Right cardiac atrium (tissue), 5 donors: ENCODE measurements at places on chromosomes 13 and 19. TPM values are rescaled to one million over a fixed set of nuclear protein-coding genes. Genes with fewer than 3 reads are reported as not detected.
A peak's percentile ranks its signal among the peaks of the same experiment; 100 is the strongest.

The CGB8 gene
- not detected for polyA plus RNA-seq

DNA sequence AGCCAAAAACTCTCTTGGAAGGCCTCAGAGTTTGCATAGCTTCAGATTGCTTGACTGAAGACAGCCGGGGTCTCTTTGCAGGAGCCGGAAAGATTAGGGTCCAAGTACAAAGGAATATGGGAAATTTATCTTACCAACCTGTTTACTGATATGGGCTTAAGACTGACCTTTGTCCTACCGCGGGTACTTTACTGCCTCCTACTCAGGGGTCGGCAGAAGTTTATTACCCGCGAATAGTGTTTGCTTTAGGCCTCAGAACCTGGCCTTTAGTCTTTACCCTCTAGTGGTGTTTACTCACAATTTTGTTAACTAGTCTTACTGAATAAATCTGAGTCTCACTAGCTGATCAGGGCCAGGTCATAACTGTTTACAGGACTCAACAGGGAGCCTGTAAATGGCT, 765.4 kb upstream of the SPRY2 start:
- DNase-seq, result no peak

GRCh38 chr13:77042566-77043177, 15.7 kb upstream of the FBXL3 start:
- DNase-seq, result no peak

The CTXN1 gene
- polyA plus RNA-seq, result 0.16 TPM

DNA sequence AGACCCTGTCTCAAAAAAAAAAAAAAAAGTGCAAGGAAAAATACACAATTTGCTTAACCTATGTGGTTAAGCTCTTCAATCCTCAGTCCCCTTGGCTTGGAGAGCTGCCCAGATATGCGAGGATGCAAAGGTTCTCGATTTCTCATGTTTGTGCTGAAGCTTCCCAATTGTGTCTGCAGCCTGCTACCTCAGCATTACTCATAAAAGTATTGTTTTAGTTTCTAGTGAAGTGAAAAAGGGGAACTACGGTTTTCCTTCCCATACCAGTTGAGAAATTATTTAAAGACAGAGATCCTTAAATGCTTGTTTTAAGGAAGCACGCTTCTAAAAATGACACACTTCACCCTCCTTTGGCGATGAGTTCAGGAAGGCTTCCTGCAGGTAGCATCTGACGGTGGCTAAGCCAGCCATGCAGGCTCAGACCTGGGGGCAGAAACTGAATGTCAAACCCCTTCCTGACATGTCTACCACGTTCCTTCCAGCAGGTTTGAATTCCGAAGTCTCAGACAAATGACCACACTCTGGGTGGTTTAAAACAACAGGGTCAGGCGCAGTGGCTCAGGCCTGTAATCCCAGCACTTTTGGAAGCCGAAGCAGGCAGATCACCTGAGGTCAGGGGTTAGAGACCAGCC, 47.9 kb downstream of the RUBCNL start:
- DNase-seq, result peak; percentile 65

DNA sequence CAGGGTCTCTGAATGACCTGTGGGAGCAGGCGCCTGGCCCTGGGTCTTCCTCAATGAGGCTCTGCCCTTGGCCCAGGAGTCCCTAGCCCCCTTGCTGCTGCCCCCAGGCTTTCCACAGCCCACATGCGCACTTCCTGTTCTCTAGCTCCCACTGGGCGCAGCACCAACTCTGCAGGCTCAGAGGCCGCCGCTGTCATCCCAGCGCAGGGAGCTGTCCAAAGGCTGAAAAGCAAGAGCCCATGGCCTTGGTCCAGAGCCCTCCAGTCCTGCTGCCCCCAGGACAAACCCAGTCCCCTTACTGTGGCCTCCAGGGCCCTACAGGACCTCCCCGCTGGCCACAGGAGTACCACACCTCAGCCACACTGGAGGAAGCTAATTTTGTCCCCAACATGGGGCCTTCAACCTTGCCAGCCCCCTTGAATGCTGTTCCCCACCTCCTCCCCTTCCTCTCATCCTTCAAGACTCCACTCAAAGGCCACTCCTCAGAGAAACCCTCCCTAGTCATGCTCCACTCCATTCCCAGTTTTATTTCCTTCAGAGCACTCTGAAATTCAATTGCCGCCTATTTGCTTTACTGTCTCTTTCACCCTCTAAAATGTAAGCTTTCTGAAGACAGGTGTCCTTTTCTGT, 8.0 kb upstream of the POU2F2 start:
- peak; percentile 52 for DNase-seq
